ENCODE measurements at places on chromosomes 11 and 22.

- DNase-seq: no peak
These were observed 37.4 kb downstream of the ZC3H7B start for GRCh38 chr22:41338614-41339212.

DNA sequence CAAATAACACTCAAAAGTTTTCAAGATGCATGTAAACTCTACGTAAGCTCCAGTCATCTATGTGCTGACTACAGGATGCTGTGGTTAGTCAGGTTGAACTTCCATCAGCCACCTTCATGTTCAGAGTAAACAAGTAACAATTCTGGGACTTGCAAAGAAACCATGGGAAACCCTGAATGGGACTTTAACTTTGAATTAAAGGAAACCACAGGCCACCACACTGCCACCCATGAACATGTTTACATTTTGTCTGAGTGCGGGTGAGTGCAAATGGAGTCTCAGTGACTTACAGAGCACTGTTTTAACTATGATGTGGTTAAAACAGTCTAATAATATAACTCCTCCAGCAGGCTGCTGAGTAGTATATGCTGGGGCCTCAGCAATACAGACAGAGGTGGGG is 12.9 kb upstream of the SYTL2 start:
- DNase-seq: no peak

DNA sequence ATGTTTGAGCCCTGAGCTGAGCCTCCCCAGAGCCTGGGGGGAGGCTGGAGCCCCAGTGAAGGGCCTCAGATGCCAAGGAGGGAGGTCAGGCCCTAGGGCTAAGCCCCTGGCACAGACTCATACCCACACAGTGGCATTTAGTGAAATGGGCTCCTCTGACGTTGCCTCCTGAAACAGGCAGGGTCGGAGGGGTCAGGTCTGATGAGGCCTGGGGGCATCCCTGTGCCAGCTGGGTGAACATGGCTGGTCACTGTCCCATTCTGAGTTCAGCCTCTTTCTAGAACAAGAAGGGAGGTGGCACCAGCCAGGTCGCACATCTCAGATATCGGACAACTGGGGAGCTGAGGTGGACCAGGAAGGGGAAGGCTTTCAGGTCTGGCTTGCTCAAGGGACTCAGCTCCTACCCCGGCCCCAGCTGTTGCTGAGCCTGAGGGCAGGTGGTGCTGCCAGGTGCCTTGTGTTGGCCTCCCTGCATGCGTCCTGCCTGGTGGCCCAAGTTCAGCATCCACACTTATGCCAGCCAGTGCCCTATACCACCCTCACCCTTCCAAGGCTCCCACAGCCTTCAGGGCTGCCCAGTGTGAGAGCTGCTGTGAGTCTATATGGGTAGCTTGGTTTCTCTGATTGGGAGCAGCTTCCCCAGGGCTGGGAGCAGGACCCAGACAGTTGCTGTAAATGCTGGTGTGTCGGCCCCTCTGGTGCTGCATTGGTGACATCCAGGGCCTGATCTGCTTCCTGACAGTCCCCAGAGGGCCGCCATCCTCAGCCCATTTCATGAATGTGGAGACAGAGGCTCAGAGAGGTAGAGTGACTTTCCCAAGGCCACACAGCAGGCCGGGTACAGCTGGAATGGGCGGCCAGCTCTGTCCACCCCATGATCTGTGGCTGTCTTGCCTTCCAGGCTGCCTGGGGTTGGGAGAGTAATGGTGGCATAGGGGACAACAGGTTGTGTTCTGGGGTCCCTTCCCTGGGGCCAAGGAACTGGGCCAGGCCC is 32.8 kb upstream of the PPARA start:
- no peak for DNase-seq

DNA sequence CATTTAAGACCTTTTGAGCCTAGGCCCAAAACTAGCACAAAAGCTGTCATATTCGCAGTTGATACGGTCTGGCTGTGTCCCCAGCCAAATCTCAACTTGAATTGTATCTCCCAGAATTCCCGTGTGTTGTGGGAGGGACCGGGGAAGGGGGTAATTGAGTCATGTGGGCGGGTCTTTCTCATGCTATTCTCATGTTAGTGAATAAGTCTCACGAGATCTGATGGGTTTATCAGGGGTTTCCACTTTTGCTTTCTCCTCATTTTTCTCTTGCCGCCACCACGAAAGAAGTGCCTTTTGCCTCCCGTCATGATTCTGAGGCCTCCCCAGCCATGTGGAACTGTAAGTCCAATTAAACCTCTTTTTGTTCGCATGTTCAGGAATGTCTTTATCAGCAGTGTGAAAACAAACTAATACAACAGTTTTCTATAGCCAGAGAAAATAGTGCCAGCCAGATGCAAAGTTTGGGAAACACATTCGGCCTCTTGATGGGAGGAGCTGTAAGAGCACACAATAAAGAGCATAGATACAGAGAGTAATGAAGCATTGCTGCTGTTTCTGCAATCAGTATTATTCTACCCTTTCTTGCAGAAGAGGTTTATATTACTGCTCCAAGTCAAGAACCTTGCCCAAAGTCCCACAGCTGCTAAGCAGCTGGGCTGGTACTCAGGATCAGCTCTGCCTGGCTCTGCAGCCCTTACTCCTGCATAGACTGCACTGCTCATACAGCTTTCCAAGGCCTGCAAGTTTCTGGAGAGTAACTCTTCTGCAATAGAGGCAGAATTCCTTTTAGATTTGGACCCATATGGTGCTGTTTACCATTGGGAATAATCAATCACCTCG is 2.0 kb upstream of the ZNF195 start:
- no peak for DNase-seq

- no peak for DNase-seq
These were observed 32.6 kb downstream of the CTTN start for GRCh38 chr11:70430671-70431574.
